HuH-7 (cell line): ENCODE measurements at places on chromosomes 5 and 9.

GRCh38 chr5:178278358-178279023, 45.9 kb upstream of the PHYKPL start:
- DNase-seq = no peak

DNA sequence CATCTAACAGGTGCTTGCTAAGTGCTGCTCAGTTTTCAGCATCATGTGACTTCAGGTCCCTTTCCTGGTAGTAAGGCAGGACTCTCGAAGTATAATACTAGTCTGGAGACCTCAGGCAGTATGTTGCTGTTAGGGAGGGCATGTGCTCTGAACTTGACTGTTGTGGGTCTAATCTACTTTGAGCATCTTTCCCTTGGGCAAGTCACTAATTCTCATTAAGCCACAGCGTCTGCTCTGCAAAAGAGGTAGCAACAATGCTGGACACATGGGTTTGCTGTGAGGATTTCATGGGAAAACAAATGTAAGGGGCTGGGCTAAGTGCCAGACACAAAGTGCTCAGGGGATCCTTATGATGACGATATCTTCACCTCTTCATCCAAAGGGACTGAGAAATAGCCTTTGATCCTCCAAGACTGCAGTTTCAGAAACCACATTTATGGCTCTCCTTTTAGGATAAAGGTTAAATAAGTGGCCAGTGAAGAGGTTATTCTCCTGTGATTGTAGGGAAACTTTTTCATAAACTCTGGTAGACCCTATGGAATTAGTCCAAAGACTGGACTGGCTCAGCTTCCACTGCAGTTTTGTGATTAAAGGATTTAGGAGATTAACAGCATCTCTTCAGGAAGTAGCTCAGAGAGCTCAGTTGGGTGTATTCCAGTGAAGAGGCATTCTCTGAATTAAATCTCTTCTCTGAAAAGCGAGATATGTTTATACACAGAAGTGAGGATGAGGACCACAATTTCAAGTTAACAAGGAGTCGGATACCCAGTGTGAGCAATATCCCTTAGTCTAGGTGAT, 216.6 kb downstream of the SGCD start:
- no peak for DNase-seq

DNA sequence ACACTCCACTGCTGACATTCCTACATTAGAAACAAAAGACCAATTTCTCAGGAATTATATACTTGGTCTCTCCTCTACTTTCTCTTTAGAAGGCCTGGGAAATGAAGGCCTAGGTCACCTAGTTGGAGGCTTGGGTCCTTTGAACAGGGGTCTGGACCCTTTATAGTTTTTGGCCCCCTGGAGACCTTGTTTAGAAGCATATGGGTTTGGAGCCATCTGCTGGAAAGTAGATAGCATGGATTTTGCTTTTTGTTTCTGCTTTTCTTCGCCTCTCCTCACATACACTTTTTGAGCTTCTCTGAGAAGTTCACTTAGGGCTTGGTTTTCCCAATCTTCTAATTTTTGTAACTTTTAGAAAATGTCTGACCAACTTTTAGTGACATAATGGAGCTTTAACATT, 67.1 kb upstream of the CDK20 start:
- no peak for DNase-seq

DNA sequence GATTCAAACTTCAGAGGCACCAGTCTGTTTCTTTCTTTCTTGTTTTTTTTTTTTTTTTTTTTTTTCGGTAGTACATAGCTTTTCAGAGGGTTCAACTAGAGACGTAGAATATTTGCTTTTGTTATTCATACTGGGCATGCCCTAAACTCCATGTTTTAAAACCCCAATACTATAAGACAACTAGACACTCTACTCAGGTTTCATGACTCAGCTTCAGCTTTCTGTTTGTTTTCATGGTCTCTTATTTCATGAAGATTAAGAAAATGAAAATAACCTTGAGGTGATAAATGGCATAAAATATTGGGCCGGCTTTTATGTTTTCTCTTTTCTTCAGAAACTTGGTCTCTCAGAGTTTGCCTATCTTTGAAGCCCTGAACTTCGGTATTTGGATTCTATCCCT, 2126.3 kb upstream of the ACO1 start:
- no peak for DNase-seq

DNA sequence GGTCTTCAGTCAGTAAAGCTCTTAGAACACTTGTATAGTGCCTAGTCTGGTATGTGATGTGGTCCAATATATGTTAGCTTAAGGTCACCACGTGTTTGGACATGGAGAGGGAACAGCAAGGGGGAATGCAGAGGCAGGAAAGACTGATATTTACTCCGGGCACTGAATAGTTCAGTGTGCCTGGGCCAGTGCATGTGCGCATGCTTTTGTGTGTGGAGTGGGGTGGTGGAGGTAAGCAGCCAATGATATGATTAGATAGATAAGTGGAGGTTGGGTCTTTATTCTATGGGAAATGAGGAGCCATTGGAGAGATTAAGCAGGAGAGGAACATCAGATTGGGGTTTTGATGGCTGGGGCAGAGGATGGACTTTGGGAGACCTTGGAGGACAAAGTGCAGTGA, 14.0 kb downstream of the OR13J1 start:
- no peak for DNase-seq

DNA sequence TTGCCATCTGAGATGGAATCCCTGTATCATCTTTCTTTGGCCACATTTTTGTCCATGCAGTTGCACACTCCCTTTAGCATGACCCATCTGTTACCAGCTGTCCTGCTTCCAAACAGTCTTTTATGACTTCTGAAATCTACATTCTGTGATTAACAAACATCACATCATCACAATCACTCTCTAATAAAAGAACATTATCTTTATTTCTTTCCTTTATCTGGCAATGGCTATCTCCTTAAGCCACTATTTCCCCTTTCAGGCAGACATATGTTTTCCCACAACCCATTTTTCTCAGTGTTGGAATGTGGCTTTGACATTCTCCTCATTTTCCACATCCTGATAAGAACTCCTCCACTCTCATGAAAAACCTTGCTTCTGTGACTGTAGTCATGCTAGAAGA, 141.0 kb downstream of the ST8SIA4 start:
- no peak for DNase-seq

- no peak for DNase-seq
Measured at GRCh38 chr9:88464851-88465250, 70.1 kb upstream of the NXNL2 start.

DNA sequence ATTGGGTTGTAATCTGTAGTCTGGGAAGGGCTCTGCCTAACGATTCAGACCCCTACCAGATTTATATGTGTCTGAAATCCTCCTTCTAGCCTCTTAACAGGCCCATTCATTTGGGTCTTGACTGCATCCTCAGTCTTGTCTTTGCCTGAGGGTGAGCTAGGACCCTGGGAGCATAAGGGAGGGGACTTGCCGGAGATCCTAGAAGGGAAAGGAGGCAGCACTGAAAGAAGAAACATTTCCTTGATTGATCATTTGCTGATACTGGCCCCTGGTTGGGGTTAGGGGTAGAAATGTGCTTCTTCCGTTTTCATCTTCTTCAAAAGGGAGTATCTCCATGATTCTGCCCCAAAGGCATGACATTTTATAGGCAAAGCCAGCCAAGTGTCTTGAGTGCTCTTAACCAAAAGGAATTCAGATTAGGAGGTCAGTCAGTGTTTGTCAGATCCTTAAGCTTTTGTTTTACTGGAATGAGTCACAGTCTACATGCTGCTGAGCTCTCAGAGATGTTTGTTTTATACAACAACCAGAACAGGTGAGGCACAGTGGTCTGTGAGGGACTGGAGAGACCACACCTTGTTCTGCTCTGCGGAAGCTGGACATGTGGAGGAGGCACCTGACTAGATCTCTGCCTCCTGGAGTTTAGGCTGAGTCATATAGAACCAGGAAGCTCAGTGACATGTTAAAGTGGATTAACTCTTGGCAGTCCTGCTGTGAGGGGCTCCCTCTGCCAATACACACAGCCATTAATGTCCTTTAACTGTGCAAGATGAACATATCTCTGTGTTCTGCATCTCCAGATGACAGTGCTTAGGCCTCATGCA, 37.7 kb downstream of the PCDHAC2 start:
- no peak for DNase-seq

DNA sequence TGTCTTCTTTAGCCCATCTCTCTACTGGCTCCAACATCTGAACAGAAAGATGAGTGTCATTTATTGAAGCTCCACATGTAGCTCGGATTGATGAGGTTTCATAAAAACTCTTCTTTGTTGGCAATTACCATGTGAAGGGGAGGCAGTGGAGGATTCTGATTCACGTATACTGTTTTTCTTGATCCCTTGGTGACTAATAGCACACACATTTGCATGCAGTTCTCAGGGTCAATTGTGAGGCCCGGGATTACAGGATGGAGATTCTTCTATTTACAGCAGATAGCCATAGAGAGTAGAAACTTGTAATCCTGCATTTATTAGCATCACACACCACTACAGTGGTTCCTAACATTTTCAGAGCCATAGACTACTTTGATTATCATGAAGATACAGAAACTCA, 133.2 kb upstream of the MARCHF11 start:
- DNase-seq = no peak

- no peak for DNase-seq
Measured at GRCh38 chr9:114025196-114025753, 52.8 kb downstream of the AMBP start.

- no peak for DNase-seq
Measured at GRCh38 chr5:81247441-81247972, 14.4 kb downstream of the CKMT2 start.

GRCh38 chr9:21443849-21444625, 3.8 kb downstream of the IFNA1 start:
- no peak for DNase-seq

DNA sequence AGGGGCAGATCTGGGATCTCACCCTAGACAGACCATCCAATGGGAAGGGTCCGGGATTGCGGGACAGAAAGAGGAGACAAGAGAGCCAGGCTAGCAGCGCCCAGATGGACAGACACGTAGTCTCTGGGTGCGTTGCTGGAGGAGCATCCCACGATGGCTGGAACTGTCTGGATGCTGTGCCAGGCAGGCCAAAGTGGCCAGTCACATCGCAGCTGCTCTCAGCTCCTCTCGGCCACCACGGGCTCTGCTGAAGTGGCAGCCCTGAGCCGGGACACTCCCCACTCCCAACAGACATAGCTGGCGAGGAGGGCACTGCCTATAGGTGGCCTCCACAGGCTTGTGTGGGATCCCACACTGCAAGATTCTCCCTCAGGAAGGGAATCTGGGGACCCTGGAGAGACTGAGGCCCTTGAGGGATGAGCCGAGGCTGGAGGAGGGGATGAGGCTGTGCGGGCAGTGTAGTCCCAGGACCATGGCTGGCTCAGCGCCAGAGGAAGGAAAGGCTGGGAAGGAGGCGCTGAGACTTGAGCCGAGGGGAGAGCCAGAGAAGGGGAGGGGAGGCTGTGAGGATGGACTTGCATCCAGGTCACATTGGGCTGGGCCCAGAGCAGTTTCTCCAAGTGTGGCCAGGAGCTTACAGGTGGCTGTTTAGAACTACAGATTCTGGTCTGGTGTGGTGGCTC, 10.3 kb upstream of the WDR5 start:
- DNase-seq = no peak

DNA sequence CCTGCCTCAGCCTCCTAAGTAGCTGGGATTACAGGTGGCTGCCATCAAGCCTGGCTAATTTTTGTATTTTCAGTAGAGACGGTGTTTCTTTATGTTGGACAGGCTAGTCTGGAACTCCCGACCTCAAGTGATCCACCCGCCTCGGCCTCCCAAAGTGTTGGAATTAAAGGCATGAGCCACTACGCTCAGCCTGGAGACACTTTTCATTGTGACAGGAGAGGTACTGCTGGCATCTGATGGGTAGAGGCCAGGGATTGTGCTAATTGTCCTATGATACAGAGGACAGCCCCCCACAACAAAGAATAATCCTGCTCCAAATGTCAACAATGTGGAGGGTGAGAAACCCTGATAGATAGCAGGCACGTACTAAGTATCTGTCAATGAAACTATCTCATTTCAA, 91.3 kb upstream of the SLC25A48 start:
- no peak for DNase-seq
